ENCODE measurements at places on chromosomes 6 and 20.
A peak's percentile ranks its signal among the peaks of the same experiment; 100 is the strongest.

DNA sequence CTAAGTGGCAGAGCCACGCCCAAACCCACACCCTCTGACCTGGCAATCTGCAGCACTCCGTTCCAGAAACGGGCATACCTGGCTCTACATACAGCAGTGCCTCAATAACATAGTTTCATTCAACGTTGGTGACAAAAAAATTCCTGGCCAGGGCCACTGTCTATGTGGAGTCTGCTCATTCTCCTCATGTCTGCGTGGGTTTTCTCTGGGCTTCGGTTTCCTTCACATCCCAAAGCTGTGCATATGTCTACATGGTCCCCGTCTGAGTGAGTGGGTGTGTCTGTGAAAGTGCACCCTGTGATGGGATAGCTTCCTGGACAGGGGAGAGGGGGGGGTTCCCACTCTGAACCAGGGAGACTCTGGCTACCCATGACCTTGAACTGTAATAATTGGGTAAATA, 2.1 kb downstream of the KIAA0319 start:
- no peak for DNase-seq

GRCh38 chr6:158314737-158315136, 2.5 kb downstream of the TULP4 start:
- no peak for DNase-seq

GRCh38 chr6:106927531-106928398, 46.8 kb downstream of the CD24 start:
- DNase-seq = no peak

GRCh38 chr20:41340327-41341055, at the start of gene LPIN3:
TSS of gene LPIN3 (plus strand) at chr20:41340821. CDS start at chr20:41345804, 4,983 bp downstream.
- DNase-seq = peak; percentile 61

DNA sequence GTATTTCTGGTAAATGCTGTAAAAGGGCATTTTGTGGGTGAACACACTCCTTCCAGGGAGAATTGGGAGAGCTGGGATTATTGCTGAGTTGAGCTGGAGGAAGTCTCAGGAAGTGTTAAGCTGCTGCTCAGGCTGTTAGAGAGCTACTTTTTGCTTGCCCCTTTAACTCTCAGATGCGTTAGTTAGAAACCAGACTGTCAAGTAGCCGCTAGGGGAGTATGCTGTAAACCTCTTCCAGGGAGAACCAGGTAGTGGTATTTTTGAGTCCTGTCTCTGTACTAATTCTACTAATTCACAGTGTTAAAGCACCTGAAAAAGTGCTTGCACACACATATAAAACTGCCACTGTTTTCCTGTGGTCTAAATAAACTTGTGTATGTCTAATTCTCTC, 6.6 kb upstream of the GFRAL start:
- no peak for DNase-seq

DNA sequence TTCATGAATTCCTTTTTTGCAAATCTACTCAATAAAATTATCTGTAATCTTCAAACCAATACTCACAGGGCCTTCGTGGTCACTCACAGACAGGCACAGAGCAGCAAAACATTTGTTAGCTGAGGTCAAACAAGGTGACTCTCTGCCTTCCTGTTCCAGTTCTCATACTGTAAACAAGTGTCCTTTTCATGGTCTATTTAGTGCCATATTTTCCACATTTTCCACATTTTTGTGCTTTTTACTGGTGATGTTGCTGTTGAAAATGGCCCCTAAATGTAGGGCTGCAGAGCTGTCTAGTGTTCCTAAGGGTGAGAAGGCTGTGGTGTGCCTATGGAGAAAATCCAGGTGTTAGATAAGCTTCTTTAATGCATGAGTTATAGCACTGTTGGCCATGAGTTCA, 133.1 kb upstream of the COL21A1 start:
- DNase-seq = no peak

GRCh38 chr6:101163611-101164010, 229.9 kb upstream of the GRIK2 start:
- no peak for DNase-seq

DNA sequence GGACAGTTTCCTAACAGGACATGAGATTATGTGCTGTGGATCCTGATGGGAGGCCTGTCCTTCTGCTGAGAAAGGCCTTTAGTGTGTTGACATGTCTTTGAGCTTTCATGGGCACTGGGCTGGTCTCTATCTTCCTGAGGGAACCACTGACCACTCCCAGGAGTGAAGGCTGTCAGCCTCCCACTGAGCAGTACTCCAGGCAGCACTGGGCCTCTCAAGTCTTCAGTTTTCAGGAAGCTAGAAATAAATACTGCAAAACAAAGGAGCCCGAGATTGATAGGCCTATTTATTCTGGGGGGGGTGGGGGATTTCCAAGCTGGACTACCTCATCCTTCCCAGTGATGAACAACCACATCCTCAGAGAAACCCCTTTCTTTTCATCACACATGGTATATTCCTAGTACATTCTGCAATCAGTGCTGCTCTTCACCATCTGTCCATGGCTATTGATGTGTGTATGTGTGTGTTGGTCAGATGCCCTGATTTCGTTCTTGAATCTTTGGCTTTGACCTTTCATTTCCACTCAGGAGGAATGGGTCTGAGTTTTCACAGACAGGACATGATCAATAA, 180.9 kb upstream of the SPTLC3 start:
- no peak for DNase-seq

- no peak for DNase-seq
Observed at GRCh38 chr6:148440877-148441453, 98.3 kb downstream of the SASH1 start.

DNA sequence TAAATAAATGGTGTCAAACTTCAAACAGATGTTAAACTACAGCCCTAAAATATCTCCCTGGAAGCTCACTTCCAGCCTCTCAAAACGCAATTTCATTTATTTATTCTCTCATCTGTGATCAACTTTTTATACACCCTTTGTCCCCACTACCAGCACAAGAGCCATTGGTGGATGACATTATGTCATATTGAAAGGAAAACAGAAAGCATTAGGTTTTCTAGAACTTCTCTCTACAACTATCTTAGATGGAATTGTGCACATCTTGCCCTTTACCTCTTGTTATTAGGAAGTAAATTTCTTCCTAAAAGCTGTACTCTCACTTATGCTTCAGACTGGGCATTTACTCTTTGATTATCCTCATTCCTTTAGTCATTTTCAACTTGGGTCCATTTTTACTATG, 771.2 kb upstream of the GJE1 start:
- DNase-seq = no peak

- DNase-seq = no peak
Observed at GRCh38 chr6:105320765-105321164, 82.1 kb downstream of the PREP start.

DNA sequence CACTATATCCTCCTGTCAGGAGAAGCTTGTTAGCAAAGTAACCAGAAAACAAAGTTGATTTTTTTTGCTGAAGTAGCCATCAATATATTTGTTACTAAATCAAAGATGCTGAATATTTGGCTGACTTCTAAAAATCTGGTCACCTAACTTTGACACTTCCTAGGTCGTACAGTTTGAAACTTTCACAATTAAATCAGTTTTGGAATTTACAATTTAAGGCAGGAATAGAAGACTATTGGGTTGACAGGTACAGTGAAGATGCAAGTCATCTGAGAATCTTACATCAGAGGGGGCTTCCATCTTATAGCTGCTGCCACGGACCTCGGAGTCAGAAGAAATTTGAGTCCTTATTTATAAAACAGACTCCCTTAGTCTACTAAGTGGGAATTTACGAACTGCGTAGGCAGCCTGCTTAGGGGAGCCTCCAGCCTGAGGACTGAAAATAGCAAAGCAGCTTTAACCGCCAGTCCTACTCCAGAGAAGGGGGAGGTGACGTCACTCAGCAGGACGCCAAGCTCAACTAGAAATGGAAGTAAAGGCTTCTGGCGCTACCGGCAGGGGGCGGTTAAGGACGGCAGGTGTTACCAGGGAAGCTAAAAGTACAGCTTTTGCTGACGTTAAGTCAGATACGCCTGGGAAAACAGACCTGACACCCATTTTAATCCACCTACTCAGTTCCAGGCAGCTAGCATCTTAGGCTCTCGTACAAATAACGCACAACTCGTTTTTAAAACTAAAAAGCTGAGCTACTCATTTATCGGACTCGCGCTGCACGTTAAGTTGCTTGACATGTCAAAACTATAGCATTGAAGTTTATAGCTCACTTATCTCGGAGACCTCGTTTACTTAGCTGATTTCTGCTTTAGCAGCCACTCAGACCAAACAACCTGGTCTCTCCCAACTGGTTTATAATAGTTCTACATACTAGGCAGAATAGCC, 61.1 kb upstream of the HFE start:
- DNase-seq = peak; percentile 82

DNA sequence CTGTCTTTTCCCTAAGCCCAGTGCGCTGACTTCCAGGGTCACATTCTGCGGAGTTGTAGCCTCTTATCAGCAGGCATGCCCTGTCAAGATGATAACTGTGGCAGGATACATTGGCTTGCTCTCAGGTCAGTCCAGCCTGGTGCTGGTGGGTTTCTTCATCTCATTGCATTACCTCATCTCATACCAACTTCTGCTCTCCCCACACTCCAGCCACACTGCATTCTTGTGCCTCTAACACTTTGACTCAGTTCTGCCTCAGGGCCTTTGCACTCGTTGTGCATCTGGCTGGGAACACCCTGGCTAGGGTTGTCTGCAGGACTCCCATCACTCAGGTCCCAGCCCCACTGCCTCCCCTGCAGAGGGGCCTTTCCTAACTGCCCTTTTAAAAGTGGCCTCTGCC, 110.3 kb upstream of the BACH2 start:
- DNase-seq = no peak

GRCh38 chr20:44040202-44040915, 125.7 kb downstream of the TOX2 start:
- no peak for DNase-seq

GRCh38 chr20:60030471-60030870, 72.2 kb downstream of the CDH26 start:
- no peak for DNase-seq

- DNase-seq = no peak
Observed at GRCh38 chr6:48318670-48319069, 207.7 kb upstream of the PTCHD4 start.

GRCh38 chr20:6632187-6632586, 135.3 kb upstream of the BMP2 start:
- no peak for DNase-seq

- no peak for DNase-seq
Observed at GRCh38 chr6:117552618-117553017, 49.7 kb downstream of the GOPC start.

DNA sequence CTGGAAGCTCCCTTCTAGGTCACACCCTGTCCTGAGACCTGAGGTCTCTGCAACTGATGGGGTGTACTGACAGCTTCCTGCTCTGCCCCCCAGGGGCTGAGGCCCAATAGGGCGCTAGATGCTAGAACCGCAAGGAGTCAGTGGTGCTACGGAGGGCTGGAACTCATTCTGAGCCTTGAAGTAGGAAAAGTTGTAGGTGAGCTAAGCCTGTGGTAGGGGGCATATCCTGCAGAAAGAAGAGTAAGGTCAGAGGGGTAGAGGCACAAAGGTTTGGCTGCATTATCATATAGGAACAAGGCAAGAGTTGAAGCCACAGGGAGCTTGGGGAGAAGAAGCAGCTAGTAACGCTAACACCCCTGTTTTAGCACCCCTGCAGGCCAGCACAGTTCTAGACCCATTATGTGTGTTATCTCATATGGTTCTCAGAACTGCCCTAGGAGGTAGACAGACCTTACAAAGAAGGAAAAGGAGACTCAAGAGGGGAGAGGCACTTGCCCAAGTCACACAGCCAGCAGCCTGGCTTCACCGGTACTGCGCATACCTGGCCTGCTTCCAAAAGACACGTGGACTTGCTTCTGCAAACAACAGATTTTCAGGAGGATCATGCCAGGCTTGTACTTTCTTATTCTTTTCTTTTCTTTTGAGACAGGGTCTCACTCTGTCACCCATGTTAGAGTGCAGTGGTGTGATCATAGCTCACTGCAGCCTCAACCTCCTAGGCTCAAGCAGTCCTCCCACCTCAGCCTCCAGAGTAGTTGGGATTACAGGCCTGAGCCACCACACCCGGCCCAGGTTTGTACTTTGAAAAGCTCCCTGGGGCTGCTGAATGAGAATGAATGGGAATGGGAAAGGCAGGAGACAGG, 156.1 kb downstream of the MRPL14 start:
- peak; percentile 6 for DNase-seq

DNA sequence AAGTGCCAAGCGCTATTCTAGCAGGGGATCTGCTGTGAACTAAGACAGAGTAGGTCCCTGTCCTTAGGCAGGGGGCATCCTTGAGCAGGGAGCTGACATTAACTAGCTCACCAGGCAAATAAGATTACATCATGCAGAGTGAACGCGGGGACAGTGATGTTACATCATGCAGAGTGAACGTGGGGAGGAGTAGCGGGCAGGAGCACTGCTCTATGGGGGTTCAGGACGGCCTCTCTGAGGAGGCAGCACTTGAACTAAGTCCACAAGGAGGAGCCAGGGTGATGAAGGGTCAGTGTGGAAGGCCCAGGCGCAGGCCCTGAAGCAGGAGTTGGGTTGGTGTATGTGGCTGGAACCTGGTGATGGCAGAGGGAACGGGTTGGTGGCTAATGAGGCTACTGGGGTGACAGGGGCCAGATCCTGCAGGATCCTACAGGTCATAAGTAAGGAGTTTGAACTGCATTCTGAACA, 38.7 kb downstream of the KAT14 start:
- DNase-seq = no peak

- no peak for DNase-seq
Observed at GRCh38 chr6:106746652-106747051, 117.3 kb downstream of the QRSL1 start.

GRCh38 chr6:82891076-82891475, 174.6 kb downstream of the UBE3D start:
- DNase-seq = no peak

GRCh38 chr6:135830452-135830881, 21.0 kb upstream of the PDE7B start:
- DNase-seq = no peak

DNA sequence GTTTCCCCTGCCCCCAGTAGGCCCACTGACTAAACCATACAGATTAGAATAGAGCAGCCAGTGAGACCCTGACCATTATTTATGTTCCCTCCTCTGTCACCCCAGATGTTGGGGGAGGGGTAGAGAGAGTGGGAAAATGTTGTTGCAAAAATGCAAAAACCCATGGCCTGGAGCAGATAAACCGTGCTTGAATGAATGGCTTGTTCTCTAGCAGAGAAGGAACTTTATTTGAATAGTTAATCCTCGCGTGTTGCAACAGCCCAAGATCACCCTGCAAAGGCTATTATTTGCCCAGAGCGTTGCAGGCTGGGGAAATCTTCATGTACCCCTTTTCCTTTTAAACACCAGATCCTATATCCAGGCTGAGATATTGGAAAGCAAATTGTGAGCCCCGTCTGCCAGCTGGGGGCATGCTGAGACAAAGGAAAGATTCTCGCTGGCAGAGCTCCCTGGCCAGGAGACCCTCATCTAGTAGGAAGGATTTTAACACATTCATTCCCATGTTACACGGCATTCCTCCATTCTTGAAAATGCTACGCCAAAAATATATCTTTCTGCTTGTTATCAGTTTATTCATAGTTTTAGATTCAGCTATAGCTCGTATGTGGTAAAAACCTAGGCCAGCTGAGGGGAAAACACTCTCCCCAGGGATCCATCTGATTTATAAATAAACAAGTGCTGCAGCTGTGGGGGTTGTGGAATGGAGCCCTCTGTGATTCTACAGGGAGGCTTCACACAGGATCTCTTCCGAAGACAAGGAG, 53.0 kb downstream of the LINC00237 start:
- no peak for DNase-seq
